ENCODE measurements at places on chromosomes 7 and 10.

DNA sequence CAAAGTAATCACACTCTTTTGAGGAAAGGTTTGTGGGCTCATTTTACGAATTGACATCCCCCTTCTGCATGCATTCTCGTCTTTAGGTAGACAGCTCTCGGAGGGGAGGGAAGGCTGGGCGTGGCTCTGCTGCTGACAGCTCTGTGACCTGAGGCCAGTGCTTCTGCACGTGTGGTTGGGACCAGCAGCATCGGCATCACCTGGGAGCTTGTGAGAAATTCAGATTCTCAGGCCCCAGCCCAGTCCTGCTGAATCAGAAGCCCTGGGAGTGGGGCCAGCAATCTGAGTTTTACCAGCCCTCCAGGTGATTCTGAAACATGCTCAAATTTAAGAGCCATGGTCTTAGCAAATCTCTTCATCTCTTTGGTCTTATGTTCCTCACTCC lies 89.4 kb downstream of the JCAD start:
- no peak for DNase-seq

- DNase-seq: no peak
Observed at GRCh38 chr7:24438232-24438631, 135.0 kb upstream of the PALS2 start.

DNA sequence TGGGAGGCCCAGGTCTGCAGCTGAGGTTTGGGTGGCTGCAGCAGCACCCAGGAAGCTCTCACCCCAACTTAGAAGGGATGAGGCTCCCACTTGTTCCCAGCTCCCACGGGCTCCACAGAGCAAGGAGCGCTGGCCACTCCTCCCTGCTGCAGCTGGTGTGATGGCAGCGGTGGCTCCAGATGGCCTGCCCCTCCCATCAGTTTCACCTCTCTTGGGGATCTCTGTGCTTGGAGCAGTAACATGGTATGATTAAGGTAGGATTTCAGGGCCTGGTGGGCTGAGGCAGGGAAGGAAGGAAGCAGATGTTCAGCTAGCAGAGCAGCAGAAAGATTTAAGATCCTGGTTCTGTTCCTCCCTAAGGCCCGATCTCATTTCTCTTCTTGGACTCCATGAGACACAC lies 66.8 kb upstream of the KIF5B start:
- DNase-seq: no peak

- DNase-seq: no peak
Observed at GRCh38 chr7:88928276-88928675, 132.7 kb upstream of the TEX47 start.

- no peak for DNase-seq
Observed at GRCh38 chr7:127949769-127950222, 81.4 kb downstream of the LRRC4 start.

DNA sequence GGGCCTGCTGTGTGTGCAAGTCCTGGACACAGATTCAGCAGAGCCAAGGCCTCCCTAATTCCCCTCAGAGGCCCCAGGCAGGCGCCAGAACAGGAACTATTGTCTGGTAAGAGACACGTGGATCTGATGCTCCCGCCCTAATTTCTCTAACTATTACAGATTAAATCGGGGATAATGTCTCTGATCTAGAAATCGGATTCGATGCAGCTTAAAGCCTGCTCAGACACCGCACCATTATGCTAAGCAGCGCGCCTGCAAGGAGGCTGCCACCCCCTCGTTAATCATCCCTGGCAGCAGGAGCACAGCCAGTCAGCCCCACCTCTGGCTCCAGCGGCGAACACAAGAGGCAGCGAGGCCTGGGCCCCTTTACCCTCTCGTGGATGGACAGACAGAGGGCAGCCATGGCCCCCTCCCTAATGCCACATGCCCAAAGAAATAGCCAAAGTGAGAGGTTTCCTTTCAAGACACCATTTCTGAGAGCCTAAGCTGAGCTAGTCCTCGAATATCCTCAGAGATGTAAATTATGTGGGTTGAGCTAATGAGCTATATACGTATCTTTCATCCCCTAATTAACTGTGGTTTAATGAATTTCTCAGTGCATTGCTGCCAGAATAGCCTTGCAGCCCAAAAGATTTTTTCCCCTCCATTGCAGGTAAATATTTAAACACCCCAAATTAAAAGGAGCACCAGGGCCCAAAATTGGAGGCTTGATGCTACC lies 122.1 kb downstream of the GRID1 start:
- DNase-seq: no peak

DNA sequence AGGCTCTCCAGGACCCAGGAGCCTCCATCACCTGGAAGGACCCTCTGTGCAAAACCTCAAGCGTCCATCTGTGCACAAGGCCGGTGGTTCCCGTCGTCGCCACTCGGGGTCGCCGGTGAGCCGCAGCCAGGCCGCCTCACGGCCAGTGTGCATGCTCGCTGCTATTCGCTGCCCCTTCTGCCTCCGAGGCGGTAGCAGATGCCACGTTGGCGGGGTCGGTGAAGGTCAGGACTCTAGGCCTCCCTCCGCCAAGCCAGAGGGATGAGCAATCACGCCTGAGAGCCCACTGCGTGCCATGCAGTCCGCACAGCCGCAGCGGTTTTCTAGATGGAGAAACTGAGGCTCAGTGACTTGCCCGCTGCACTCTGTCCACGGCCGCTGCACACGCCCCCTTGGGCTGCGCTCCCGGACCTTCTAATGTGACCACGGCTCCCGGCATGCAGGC lies 5.7 kb downstream of the UPK3B start:
- DNase-seq: peak; percentile 53

DNA sequence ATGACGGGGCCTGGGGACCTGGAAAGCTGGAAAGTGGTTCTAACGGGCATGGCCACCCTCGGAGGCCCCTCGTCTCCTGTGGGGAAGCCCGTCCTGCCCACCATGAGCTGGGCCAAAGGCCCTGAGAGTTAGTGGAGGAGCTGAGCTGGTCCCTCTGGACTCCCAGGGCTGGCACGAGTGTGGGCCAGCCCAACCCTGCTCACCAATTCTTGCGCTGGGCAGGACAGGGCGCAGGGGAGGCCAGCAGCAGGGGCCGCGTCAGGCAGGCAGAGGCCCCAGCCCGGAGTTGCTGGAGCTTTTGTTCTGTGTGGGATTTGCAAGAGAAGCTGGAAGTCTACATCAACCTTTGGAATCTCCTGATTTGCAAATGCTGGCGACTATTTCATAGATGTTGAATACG lies 29.8 kb downstream of the UNCX start:
- DNase-seq: no peak

- no peak for DNase-seq
Observed at GRCh38 chr10:95837356-95837776, 70.4 kb upstream of the CC2D2B start.

GRCh38 chr7:130154501-130155317 lies 50.5 kb downstream of the TMEM209 start:
- DNase-seq: peak; percentile 83

GRCh38 chr10:106278383-106278782 lies 886.1 kb downstream of the SORCS1 start:
- no peak for DNase-seq

GRCh38 chr10:73225518-73225917 lies 21.5 kb downstream of the DNAJC9 start:
- no peak for DNase-seq

DNA sequence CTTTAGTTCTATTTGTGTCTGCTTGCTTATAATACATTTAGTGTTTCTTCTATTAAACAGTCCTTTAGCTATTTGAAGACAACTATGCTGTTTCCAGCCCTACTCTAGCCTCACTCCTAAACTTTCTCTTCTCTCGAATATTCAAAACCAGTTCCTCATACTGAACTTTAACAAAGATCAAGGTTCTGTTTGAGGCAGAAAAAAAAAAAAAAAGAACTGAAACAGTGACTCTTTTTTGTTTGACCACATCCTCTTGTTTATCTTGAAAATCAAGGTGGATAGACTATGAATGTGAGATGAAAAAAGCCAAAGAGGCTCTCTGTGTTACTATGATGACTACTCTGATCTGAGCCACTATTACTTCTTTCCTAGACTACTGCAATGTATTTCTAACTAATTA lies 154.3 kb downstream of the ZNF365 start:
- DNase-seq: no peak

DNA sequence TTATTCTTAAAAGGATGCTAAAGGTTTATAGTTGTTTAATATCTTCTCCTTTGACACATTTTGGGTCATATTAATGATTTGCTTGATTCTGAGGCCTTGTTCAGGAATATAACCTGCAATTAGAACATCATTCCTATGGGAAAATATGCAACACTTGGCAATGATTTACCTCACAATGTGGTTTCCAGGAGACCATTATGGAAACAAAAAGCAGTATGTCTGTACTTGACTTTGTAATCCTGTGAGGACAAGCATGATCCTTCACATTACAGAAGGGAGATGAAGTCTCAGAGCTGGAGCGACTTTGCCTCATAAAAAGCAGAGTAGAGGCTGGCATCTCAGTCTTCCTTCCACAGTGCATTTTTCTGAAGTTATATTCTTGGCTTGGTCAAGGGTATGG lies 57.0 kb upstream of the CDCA7L start:
- DNase-seq: no peak

DNA sequence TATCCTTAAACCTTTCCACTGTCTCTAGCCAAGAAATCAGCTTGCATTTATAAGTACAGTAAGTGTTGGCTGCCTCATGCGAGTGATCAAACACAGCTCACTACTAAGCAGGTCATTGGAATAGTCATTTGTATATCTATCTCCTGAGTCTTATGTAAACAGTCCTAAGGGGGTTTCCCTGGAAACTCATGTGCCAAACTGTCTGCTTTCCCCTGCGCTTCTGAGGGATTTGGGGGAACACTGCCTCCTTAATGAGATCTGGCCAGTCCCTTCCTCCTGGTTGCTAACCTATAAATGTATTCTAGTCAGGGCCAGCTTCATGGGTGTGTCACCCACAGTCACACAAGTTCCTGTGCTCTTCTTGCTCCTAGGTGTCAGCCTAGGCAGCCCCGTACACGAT lies 133.1 kb downstream of the CD36 start:
- DNase-seq: peak; percentile 26

DNA sequence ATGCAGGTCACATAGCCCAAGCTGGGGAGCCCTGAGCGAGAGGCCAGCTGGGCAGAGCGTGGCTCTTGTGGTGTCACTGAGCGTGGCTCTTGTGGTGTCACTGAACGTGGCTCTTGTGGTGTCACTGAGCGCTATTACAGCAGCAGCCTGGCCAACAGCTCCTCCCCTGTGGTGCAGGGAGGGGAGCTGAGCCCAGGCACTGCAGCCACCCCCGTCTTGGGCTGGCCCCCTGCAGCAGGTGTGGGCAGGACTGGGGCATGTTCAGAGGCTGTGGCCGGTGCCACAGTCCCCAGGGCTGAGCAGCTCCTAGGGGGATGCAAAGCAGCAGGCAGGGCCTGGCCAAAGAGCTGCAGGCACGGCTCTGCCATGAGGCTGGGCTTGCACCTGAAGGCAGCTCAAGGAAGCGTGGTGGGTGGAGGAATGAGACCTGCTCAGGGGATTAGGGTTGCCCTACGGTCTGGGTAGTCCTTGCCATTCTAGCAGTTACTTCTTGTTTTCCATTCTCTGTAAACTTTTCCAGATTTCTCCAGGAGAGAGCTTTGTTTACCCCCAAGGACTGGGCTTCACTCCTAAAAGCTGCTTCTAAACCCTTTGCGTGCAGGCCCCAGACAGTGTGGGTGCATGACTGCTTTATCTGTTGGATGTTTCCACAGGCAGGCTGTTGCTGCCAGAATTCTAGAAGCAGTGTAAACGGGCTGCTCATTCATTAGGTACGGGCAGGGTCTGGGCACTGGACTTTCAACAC lies 29.2 kb downstream of the ZNF783 start:
- DNase-seq: no peak

DNA sequence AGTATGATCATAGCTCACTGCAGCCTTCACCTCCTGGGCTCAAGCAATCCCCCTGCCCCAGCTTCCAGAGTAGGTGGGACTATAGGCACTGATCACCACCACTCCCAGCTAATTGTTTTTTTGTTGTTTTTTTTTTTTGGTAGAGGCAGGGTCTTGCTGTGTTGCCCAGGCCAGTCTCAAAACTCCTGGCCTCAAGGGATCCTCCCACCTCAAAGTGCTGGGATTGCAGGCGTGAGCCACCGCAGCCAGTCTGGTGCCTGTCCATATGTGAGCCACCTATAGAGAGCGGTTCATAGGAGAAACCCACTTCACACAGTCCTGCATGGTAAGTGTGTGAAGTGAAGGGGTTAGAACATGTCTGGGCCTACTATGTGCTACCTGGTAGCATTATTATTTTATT lies 47.5 kb downstream of the SLC29A4 start:
- DNase-seq: no peak

GRCh38 chr10:114550756-114551635 lies 107.1 kb downstream of the ABLIM1 start:
- peak; percentile 66 for DNase-seq

DNA sequence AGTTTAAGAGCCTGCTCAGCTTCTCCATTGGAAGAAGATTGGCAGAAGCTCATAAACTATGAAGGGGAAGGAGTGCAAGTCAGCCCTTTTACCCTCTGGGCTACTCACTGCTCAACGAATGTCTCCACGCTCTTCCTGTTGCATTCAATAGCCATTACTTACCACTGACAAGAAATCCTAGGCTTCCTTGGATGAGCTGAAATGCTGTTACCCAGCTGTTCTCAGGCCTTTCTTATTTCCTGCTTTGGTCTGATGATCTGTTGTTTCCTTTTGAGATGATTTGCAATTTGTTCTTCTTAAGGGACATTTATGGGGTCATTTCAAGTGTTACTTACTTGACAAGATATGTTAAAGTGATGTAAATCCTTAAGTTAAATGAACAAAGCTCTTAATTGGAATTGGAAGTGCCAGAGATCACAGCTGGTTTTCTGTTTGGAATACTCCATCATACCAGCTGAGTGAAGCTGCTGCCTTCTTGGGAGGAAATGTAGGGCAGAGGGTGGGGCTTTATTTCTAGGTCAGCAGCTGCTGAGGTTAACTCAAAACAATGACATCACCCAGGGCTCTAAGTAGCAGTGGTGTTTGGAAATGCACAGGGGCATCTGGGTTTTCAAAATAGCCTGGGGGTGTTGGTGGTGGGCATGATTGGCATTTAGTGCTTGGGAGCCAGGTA lies 170.0 kb downstream of the PRKCQ start:
- peak; percentile 51 for DNase-seq

DNA sequence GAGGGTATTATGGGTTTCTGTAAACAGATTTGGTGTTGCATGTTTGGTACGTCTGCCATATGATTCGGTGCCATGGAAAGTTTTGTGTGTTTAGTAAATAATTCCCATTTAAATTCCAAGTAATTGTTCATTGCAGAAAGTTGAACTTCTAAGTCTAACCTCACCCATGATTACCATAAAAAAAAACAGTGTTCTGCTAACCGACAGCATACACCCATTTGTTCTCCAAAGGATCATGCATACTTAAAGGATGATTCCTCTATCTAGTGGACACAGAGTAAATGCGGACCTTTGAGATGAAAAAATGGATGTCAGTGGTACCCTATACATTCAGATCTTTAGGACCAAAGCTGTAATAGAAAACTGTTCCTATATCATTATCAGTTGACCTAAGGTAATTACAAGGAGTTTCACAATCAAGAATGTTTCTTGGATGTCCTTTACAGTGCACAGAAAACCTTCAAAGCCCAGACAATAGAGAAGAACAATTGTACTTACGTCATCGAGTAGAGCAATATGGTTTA lies 209.9 kb downstream of the CRPPA start:
- no peak for DNase-seq

GRCh38 chr7:121329191-121330052 lies 622 bp downstream of the WNT16 start:
- peak; percentile 48 for DNase-seq

- no peak for DNase-seq
Observed at GRCh38 chr7:123819001-123819400, 26.0 kb upstream of the HYAL4 start.

All from femur (tissue), 1 donor.